NCI-H146 (cell line): ENCODE measurements at places on chromosomes 5 and 9.
A peak's percentile ranks its signal among the peaks of the same experiment; 100 is the strongest.

DNA sequence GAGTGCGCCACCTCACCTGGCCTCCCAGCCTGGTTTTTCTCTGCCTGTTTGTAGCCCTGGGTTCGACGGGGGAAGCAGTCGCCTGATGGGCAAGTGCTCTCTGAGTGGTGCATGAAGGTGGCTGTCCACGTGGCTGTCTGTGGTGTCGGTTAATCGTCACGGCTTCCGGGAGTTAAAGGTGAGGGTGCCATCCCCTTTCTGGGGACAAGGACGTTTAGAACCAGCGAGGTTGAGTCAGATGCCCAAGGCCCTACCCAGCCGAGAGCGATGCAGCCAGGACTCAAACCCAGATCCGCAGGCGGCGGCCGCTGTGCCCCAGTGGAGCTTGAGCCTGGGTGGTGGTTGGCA lies 47.7 kb downstream of the RXRA start:
- DNase-seq, result no peak

DNA sequence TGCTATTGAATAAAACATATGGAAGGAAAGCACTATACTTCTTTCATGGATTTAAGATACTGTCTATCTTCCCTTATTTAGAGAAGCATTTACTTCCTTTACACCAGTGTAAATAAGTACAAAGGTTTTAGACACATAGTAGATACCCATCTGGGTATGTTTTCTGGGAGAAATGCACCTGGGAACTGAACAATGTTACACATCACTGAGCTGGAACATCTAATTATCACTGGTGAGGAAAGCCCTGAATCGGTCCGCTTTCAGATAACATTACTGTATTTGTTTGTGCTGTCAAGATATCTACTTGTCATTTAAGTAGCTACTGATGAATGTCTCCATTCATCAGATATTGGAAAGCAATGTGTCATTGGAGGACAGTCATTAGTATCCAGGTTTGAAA lies 964.7 kb upstream of the PTPRD start:
- peak; percentile 68 for DNase-seq

DNA sequence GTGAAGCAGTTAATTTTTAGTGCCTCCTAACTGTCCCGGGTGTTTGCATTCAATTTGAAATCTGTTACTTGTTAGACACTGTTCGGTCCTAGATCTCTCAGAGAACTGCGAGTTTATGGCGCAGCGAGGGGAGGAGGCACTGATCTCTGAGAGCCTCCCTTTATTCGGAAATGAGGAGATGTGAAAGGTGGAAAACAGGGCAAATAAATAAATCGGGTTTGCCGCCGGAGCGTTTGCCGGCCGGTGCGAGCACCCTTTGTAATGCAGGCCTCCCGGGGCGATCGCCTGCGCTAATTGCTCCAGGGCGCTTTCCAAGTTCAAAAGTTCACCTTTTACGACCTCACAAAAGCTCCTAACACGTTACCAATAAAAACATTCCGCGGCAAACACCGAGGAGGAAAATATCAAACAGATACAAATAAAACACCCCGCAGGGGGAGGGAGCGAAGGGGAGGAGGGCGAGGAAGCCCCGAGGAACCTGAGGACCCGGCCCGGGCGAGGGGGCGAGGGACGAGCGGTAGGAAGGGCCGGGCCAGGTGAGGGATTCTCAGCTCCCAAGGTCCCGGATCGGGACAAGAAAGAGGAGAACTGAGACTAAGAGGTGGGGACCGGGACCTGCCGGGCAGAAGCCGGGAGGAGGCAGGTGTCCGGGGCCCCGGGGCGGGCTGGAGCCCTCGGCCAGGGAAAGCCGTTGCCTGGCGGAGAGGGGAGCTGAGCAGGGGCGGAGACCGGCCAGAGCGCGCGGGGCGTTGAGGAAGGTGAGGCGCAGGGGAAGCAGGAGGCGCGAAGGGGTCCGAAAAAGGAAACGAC lies 1.4 kb downstream of the NR6A1 start:
- peak; percentile 57 for DNase-seq

- no peak for DNase-seq
Measured at GRCh38 chr9:95488954-95489353, 27.8 kb downstream of the PTCH1 start.

- no peak for DNase-seq
Measured at GRCh38 chr5:32308946-32309345, 3.8 kb downstream of the MTMR12 start.
